ENCODE measurements at places on chromosomes 6 and 20. TPM values are rescaled to one million over a fixed set of nuclear protein-coding genes. Genes with fewer than 3 reads are reported as not detected.
A peak's percentile ranks its signal among the peaks of the same experiment; 100 is the strongest.

Gene TUBB2B
- total RNA-seq, result not detected

Gene PTCHD4
- total RNA-seq, result 0.78 TPM

DNA sequence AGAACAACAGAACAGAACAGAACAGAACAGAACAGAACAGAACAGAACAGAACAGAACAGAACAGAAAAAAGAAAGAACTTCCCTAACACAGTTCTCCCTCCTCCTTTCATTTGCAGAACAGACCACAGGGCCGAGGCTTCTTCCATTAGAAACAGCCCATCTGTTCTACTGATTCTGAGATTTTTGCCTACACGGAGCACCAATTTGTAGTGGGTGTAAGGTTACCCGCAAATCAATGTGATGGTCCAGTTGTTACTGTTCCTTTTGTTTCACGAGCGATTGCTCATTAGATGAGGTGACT lies 734 bp upstream of the OGFRL1 start:
- DNase-seq, result no peak
- no peak overlapping the region for H3K4me3 ChIP-seq
- no peaks in the 10 kb centered on the region for H3K36me3 ChIP-seq
- no peaks in the 10 kb centered on the region for H3K27me3 ChIP-seq
- peaks cover 23% of the 10 kb centered on the region for H3K4me1 ChIP-seq

- no peak overlapping the region for H3K4me3 ChIP-seq
- no peak overlapping the region for H3K27ac ChIP-seq
- DNase-seq, result no peak
- H3K36me3 ChIP-seq, result no peaks in the 10 kb centered on the region
Measured at GRCh38 chr6:19536838-19537237, 300.3 kb upstream of the ID4 start.

DNA sequence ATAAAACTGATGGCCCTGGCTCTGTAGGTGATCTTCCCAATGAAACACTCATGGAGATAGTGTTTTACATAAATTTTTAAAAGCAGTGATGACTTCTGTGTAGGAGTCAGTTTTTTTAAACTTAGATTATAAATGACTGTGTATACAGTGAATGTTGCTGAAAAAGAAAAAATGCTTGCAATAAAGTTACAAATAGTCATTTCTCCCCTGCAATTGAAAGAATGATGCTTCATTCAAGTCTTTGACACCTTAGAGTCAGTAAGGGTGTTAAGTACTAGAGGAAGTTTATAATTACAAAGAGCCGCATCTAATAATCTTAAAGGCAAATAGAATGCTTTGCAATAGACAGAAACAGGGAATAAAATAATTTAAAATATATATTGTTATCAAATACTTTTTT lies 27.6 kb downstream of the ZNF292 start:
- no peak overlapping the region for H3K4me3 ChIP-seq
- H3K27me3 ChIP-seq, result no peaks in the 10 kb centered on the region
- no peak for DNase-seq
- H3K27ac ChIP-seq, result no peak overlapping the region
- H3K4me1 ChIP-seq, result no peaks in the 10 kb centered on the region

- no peaks in the 10 kb centered on the region for H3K27me3 ChIP-seq
- no peaks in the 10 kb centered on the region for H3K4me1 ChIP-seq
- peaks cover 9% of the 10 kb centered on the region for H3K36me3 ChIP-seq
- H3K4me3 ChIP-seq, result no peak overlapping the region
Measured at GRCh38 chr20:25459916-25460535, 52.6 kb downstream of the GINS1 start.

DNA sequence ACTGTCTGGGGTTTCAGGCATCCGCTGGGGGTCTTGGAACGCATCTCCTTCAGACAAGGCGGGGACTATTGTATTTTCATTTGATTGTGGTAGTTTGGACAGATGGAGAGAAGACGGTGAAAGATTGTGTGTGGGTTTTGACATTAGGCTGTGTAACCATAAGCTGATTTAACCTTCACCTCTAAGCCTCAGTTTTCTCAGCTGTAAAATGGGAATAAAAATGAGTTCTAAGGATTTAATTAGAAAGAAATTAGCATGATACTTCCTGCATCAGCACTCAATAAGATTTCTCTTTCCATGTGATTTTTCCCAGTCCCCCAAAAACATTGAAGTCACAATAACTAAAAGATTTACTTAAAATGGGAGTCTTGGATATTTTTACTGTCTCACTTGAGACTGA lies 78.1 kb downstream of the CBFA2T2 start:
- no peaks in the 10 kb centered on the region for H3K27me3 ChIP-seq
- H3K4me3 ChIP-seq, result no peak overlapping the region
- DNase-seq, result no peak

DNA sequence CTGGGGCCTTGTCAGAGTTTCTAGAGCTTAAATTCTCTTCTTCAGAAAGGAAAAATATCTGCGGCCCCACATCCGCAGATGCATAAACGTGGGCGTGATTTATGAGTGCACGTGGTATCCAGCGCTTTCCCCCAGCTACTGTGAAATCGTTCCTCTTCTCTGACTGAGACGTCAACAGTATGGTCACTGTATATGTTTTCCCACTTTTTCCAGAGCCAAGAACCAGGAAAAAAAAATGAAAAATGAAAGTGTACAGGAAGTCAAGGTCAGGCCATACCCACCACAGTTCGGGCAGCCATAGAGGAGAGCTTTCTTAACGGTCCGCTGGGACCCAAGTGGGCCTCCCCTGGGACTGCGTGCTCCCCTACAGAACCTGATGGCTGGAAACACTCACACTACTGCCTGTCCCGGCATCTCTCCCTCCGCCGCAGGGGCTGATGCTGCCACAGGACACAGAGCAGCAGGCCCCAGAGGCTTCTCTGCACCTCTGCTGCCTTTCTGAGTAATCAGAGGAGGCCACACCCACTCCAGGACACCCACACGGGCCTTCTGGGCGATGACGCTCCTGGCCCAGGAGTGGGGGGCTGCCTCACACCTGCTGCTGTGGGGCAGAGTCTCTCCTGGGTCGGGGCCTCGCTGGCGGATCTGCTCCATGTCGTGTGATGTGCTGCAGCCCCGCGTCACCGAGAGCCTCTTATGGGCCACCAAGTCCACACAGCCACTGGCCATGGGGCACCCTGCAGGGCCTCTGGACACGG lies 16.4 kb upstream of the STX16 start:
- H3K27ac ChIP-seq, result no peak overlapping the region
- no peak overlapping the region for H3K4me3 ChIP-seq
- DNase-seq, result peak; percentile 56
- no peaks in the 10 kb centered on the region for H3K27me3 ChIP-seq
- no peaks in the 10 kb centered on the region for H3K4me1 ChIP-seq
- H3K36me3 ChIP-seq, result no peaks in the 10 kb centered on the region

DNA sequence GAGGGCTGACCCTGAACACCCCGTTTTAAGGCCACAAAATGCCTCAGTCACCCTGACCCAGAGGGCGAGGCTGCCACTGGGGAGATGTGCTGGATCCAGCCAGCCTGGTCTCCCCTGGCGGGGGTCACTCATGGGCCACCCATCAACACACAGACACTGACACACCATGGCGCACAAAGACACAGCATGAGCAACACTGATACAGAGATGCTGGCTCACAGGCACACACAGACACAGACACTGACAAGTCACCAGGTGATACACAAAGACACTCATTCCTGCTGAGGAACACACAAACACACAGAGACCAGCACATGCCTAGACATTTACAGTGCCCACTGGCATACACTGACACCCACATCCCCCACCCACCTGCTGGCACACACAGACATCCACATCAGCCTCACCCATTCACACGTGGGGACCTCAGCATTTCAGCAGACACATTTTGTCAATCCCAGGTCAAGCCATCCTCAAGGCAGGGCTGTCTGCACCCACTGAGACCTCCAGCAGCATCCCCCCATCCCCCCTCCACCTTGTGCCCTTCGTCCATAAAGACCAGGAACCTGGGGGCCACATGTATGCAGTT lies 63.4 kb downstream of the MDGA1 start:
- no peaks in the 10 kb centered on the region for H3K27me3 ChIP-seq
- DNase-seq, result no peak
- no peaks in the 10 kb centered on the region for H3K4me1 ChIP-seq

Data from upper lobe of left lung (tissue), 6 donors.